Femur (tissue), 1 donor: ENCODE measurements at places on chromosomes 5 and 9.
A peak's percentile ranks its signal among the peaks of the same experiment; 100 is the strongest.

DNA sequence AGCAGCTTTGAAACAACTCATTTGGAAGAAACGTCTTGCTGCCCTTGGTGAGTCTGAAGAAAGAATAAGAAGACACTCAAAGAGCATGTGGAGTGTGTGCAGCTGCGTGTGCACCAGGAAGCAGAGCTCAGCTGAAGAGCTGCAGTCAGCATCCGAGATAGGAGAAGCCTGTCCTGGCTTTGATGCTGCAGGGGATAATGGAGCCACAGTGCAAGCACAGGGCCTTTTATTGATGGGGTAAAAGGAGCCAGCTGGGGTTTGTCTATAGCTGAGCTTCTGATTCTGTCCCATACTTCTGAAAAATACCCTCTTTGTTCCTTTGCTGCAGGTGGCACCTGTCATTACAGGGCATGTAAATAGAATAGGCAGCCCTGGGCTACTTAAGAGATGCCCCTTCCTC is 375.7 kb upstream of the ZNF462 start:
- DNase-seq = no peak

DNA sequence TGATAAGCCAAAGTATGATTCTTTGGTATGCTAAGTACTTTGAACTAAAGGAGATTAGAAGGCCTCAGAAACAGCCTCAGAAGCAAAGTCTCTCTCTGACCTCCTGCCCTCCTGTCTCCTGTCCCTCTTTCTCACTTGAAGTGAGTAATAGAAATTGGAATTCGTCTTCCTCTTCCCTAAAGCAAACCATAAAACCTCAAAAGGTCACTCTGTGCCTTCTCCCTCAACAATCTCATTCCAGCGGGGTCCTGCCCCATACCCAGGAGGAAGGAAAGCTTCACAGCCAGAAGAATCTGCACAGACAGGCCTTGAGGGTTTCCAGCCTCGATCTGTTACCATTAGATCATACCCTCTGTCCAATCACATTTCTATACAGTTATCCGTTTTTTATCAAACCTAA is 87.8 kb downstream of the HAPLN1 start:
- no peak for DNase-seq

DNA sequence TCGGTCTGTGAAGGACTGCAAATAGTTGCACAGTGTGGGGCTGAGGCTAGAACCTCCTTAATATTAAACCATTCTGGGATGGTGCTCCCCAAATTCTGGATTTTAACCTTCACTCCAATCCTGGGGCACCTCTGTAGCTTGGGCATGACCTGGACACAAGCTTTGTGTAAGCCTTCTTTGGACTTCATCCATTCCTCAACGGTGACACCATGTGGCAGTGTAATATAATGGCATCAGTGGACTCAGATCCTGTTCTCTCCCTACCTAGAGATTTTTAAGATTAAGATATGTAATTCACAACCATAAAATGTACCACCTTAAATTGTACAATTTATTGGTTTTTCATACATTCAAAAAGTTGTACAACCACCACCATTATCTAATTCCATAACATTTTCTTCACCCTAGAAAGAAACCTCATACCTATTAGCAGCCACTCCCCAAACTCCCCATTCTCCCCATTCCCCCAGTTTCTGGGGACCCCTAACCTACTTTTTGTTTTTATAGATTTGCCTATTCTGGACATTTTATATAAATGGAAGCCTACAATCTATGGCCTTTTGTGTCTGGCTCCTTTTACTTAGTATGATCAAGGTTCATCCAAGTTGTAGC is 4.8 kb upstream of the PLGRKT start:
- DNase-seq = peak; percentile 33

DNA sequence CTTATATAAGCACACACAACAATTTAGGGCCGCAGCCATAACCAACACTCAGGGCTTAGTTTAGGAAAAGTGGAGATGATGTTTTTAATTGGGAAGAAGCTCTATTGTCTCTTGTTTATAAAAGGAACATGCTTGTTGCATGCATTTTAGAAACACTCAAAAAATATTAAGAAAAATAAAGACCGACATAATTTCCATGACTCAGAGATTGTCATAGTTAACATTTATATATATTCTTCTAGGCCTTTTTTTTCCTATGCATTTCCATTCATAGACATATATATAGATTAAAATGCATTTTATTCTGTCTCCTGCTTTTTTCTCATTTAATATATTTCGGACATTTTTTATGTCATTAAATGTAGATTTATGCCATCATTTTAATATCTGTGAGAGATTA is 13.6 kb upstream of the ARSI start:
- DNase-seq = no peak

DNA sequence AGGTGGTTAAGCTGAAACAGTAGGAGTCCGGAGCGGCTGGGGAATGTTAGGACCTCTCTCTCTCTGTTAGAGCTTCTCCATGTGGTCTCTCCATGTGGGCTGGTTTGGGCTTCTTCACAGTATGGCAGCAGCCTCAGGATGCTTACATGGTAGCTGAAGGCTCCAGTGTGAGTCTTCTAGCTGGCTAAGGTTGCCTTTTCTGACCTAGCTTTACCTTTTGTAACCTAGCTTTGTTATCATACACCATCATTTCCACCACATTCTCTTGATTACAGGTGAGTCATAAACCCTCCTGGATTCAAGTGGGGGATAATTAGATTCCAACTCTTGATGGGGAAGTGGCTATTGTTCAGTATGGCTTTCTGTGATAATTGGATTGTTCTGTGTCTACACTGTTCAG is 98.5 kb downstream of the MTREX start:
- DNase-seq = no peak

DNA sequence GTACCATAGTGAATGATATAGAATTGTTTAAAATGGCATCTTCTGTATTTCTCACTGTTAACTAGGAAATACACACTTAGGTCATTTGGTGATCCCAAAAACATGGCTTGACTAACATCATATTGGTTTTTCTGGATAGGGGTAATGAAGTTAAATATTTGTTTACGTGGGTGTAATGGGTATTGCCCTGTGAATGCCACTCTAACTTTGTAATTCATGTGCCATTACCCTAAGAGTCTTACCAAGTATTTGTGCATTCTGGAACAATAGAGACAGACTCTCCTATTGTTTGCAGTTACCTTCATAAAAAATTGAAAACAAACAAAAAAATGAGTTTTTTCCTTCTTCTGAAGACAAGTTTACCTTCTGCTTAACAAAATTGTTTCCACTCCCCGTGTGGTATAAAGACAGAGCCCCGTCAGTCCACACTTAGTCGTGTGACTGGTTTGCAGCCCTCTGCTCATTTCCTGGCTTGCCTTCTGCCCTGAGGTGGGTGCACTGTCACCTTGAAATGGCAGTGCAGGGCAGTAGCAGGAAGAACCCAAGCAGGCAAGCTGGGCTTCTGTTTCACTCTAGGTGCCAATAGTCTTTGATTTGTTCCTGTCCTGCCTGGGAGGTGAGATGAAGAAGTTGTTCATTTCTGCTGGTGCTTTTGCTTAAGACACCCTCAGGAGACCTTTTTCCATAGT is 9.6 kb upstream of the CATSPER3 start:
- DNase-seq = no peak

GRCh38 chr5:149324641-149325040 is 20.7 kb upstream of the GRPEL2 start:
- DNase-seq = no peak

DNA sequence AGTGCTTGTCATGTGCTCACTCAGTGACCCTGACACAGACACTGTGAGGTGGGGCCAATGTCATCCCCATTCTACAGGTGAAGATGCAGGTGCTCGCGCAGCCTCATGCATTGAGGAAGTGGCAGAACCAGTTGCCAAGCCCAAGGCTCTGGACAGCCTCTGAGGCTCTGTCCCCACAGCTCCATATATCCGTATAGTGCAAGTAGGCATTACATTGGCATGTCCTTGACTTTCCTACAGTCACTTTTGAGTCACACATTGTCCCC is 58.8 kb upstream of the ANGPTL2 start:
- DNase-seq = peak; percentile 11

DNA sequence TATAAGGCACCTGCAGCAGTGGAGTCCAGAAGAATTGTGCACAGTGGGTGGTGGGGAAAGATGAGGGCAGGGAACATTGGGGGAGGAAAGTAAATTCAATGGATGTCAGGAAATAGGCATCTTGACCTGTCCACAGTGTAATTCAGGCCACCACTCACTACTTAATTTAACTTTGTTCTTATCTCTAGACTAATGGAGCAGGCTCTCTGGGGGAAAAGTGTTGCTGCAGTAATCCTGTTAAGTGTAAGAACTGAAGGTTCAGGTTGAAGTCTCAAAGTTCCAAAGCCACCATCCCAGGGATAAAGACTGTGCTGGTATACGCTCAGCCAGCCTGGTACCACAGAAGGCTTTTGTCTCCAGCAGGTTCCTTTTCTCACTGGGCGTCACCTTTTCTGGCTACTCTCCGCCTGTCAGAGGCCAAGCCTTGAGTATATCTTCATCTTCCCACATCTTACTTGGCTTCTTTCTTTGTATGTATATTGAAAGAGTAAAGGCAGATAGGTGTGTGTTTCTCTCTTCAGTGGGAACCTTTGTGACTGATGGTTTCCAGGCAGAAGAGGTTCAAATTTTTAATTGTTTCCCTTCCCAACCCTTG is 150.9 kb upstream of the DMRT1 start:
- DNase-seq = no peak

DNA sequence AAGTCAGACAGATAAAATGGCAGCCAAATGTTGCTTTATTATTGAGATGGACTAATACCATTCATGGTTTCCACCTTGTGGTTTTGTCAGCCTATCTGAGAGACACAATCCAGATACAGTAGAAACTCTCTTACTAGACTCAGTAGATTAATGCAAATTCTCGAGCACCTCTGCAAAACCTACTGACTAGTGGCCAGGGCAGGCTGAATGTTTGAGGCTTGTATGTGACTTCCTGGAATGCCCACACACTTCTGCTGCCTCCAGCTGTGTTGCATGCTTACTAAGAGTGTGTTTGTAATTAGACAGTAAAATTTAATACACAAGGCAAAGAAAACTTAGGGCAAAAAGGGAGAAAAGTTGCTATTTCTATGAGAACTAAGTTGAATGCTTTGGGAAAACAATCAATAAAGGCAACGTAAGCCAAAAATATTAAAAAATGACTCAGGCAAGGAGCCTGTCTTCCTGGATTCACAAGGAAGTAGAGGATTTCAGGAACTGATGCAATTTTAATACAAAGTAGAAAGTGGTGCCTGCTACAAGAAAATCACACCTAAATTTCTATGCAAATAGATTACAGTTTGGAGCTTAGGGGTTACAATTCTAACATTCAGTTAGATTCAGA is 30.2 kb upstream of the CCNG1 start:
- no peak for DNase-seq

DNA sequence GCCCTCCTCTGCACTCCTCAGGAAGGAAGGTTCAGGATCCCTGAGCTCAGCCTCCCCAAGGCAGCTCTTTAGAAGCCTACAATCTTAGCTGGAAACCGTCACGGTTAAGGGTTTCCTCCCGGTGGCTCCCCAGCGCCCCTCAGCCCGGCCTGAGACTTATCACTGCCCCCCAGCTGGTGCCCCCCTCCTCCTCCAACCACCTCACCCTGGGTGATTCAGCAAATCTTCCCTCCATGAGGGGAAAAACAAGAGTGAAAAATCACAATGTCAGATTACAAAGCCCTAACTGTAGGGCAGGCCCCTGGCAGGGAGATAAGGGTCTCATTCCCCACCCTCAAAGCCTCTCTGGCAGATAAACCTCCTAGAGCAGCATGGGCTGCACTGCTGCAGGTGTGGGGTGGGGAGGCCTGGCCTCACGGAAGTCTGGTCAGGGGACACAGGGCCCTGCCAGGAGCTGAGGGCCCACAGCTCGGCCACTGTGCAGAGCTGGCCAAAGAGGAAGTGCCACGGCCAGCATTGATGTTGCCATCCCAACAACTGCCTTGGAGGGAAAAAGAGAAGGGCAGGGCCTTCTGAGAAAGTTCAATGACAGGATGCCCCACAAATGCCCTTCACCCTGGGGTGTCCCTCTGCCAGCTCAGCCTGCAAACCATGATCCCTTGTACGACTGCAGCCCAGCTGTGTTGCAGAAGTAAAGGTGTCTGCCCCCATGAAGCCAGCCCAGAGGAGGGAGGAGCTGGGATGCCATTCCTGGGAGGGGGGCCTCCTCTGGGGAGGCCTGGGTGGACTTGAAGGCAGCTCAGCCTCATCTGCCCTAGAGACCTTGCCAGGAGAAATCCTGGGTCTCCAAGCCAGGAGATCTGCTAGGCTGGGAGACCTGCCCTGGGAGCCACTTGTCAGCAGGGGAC is 25.9 kb downstream of the GFI1B start:
- no peak for DNase-seq

GRCh38 chr5:113505181-113505580 is 8.3 kb upstream of the YTHDC2 start:
- no peak for DNase-seq

GRCh38 chr9:109278848-109279247 is 42.0 kb downstream of the EPB41L4B start:
- DNase-seq = no peak

DNA sequence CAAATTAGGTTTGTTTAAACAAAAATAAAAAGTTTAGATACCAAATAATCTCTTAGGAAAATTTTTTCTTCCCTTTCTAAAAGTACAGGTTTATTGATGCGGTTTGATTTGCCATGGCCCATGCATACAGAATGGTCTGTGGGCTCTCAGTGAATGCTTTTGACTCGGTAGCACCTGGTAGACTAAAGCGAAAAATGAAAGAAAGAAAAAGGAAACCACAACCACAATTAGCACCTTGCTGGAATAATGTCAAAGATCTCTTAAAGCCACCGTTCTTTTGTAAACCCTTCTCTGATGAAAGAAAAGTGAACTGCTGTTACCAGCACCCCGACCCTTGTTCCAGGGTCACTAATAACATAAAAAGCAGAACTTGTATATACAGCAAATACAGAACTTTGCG is 157.9 kb downstream of the NFIB start:
- no peak for DNase-seq

DNA sequence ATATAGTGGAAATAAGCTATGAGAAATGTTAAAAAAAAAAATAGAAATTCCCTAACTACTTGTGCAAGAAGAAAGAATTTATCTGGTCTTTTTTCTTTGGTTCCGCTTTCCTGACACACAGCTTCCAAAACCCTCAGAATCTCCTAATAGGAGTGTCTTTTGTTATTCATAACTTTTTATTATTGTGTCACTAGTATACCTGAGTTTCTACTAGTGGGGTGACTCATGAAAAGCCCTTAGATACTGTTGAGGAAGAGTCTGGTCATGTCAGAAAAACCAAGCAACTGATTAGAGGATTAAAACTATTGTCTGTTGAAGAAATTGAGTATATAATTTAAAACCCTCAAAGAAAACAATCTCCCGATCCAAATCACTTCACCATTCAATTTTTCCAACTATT is 152.8 kb upstream of the IFNE start:
- DNase-seq = no peak

GRCh38 chr5:27947088-27947487 is 908.7 kb upstream of the CDH9 start:
- no peak for DNase-seq

DNA sequence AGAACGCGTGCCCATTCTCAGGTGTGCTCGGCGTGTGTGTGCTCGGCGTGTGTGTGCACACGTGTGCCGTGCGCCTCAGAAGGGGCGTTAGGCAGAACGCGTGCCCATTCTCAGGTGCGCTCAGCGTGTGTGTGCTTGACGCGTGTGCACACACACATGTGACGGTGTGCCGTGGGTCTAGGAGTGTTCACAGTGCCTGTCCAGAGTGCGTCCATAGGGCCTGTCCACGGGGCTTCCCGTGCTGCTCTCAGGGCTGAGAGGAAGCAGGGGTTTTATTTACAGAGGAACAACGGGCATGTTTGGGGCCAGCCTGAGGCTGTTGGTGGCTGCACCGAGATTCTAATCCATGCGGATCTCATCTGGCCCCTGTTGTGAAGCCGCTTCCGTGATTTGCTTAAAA is 14.2 kb upstream of the AHRR start:
- DNase-seq = no peak
